ENCODE measurements at places on chromosomes 12 and 14. TPM values are rescaled to one million over a fixed set of nuclear protein-coding genes. Genes with fewer than 3 reads are reported as not detected.

Gene CCDC88C
- under 0.01 TPM for total RNA-seq

Gene PRDM4
- 28.9 TPM for total RNA-seq

Gene RAB15
- 3.5 TPM for total RNA-seq

Gene RASSF9
- 0.32 TPM for total RNA-seq

Gene CLEC1A
- not detected for total RNA-seq

Gene PLEK2
- 4.5 TPM for total RNA-seq

Gene PLEKHH1
- 0.43 TPM for total RNA-seq

Gene SUSD6
- 11.9 TPM for total RNA-seq

Gene CMKLR1
- total RNA-seq = 1.7 TPM

Gene SSPN
- total RNA-seq = 11.6 TPM

Gene CD163L1
- 11.0 TPM for total RNA-seq

Gene SOCS2
- total RNA-seq = 45.1 TPM

Gene PLA2G1B
- total RNA-seq = not detected

Gene MMP19
- total RNA-seq = 9.7 TPM

Gene DDN
- under 0.01 TPM for total RNA-seq

Gene RNF212B
- not detected for total RNA-seq

Gene LRP1-AS
- not detected for total RNA-seq

Gene SERPINA3
- not detected for total RNA-seq

Gene NOVA1
- 1.9 TPM for total RNA-seq

- DNase-seq = no peak
Observed at GRCh38 chr14:92520102-92521057, 6.8 kb downstream of the RIN3 start.

- peak; percentile 23 for DNase-seq
Observed at GRCh38 chr14:28867571-28867970, 101.0 kb downstream of the FOXG1 start.

GRCh38 chr14:74945852-74946658 is 9.3 kb downstream of the PGF start:
- DNase-seq = peak; percentile 62

GRCh38 chr14:63147018-63147417 is 57.2 kb upstream of the RHOJ start:
- DNase-seq = no peak

GRCh38 chr12:56723889-56724700 is 1.0 kb downstream of the NACA start:
- peak; percentile 93 for DNase-seq

- DNase-seq = peak; percentile 16
Observed at GRCh38 chr14:35229084-35229791, 62.9 kb upstream of the PSMA6 start.

GRCh38 chr14:105873870-105874512 is 347.6 kb downstream of the TMEM121 start:
- DNase-seq = no peak

DNA sequence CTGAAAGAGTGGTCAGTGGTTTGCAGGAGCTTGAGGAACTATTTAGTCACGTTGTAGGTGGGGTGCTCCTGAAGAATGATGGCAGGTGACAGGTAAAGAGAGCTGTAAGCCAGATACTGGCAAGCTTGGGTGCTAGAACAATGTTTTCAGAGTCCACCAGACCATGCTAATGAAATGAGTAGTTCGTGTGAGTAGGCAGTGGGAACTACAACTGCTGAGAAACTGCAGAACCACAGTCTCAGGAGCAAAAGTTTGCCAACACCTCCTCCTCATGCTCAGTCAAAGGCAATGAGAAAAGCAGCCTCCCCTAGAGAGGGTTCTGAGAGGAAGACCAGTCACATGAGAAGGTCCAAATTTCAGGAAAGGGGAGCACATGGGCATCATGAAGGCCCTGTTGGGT is 91.3 kb downstream of the PRKD1 start:
- DNase-seq = no peak

DNA sequence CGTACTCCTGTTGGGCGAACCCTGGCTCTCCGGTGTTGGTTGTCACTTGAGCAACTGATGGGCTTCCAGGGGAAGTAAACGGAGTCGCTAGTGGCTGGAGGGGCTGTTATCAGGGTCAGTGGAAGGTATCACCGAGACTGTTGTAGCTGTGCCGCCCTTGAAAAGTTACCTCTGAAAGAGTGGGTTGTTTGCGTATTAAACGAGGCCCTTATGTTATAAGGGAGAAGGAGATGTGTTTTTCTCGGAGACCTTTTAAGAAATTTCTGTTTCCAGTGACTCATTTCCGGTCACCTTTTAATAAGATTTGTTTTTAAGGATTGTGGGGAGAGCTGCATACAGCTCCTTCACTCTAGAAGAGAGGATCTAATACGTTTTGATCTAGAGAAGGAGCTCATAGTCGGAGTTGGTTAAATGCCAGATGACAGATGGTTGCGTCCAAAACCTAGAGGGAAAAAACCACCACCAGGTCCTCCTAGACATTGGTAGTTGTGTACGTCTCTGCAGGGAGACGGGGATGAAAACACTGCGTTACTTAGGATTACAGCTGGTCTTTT is 750 bp upstream of the DBX2 start:
- DNase-seq = peak; percentile 2

- DNase-seq = peak; percentile 57
Observed at GRCh38 chr12:9925705-9926393, 6.3 kb downstream of the CLEC2A start.

- peak; percentile 98 for DNase-seq
Observed at GRCh38 chr14:75242546-75243273, 35.9 kb upstream of the FOS start.

GRCh38 chr14:102507857-102508312 is 1.7 kb downstream of the ANKRD9 start:
- DNase-seq = no peak

GRCh38 chr12:96045566-96045965 is 10.2 kb upstream of the LTA4H start:
- no peak for DNase-seq

GRCh38 chr12:57752668-57753000 is 524 bp upstream of the CDK4 start:
- no peak for DNase-seq

DNA sequence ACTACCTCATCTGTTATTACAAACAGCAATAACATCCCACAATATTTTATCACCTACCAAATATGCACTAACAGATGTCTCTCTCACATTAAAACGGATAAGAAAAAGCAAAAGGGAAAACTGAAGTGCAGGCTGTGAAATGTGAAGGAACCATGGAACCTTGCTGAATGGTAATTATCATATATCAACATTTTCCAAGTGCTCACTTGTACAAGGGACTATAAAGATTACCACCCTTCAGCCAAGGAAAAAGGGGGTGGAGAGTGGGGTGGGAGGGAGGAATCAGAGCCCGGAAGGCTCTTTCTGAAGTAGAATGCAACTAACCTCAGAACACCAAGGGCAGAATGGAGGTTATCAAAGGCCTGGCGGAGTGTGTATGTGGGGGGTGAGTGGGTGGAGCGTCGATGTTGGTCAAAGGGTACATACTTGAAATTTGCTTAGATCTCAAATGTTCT is 1.2 kb downstream of the SNX6 start:
- DNase-seq = peak; percentile 49

- DNase-seq = no peak
Observed at GRCh38 chr12:28171356-28172060, 18.7 kb upstream of the CCDC91 start.

DNA sequence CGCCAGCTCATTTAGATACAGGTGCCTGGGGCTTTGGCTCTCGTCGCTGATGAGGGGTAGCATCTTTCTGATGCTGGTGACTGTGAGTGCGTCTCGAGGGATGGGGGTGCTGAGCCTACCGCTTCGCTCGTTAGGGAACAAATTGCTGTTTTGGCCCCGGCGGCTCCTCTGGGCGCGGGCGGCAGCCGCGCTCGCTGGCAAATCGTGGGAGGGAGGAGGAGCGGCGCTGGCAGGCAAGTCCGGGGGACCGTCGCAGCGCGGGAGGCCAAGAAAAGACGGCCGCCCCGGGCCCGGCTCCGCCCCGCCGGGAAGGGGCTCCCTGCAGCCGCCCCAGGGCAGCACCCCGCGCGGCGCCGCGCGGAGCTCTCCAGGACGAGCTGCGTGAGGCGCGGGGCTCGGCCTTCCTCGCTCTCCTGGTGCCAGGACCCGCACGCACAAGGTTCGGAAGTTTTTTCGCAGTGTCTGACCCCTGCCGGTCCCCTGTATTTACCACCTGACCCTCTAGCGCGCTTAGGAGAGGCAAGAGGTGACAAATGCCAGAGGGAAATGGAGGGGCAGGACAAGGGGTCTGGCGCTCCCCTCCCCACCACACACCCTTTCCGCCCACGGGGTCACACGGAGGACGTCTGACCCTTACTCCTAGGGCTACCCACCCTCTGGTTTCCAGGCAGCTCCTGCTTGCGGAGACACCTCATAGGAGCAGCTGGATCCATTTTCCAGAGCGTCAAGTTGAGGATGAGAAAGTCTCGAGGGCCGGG is 899 bp upstream of the KCNH3 start:
- no peak for DNase-seq

DNA sequence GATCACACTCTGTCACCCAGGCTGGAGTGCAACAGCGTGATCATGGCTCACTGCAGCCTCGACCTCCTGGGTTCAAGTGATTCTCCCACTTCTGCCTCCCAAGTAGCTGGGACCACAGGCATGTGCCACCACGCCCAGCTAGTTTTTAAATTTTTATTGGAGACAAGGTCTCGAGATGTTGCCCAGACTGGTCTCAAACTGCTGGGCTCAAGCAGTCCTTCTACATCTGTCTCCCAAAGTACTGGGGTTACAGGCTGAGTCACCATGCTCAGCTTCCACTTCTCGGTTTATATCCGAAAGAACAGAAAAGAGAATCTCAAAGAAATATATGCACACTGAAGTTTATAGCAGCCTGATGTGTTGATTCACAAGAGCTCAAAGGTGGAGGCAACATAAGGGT is 107.5 kb downstream of the SCARB1 start:
- peak; percentile 57 for DNase-seq

DNA sequence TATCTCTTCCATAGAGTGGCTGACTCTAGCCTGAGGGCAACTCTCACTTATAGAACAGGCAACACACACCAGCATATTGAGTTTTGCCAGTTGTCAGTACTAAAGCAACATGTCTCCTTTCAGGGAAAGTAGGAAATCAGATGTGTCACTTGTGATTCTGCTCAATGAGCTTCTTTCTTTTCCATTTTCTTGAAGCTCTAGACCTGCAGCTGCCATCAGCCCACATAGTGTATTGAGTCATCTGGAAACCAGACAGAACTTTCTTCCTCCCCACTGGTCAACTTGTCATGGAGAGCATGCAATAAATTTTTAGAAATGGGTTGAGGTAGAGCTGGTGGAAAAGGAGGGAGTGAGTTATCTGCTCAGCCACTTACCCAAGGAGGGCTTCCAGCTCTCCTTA is 209.0 kb upstream of the PLEKHG7 start:
- no peak for DNase-seq

- no peak for DNase-seq
Observed at GRCh38 chr14:58367296-58367695, 28.4 kb upstream of the TOMM20L start.

GRCh38 chr14:73237219-73237785 is at the start of gene PAPLN:
Gene PAPLN, plus strand, starts transcription at chr14:73237506. Its CDS starts 2,273 bp downstream, at chr14:73239779.
- no peak for DNase-seq

- no peak for DNase-seq
Observed at GRCh38 chr12:120094485-120094884, 22.1 kb downstream of the RAB35 start.

GRCh38 chr14:23449314-23449713 is 13.9 kb upstream of the MYH7 start:
- no peak for DNase-seq

DNA sequence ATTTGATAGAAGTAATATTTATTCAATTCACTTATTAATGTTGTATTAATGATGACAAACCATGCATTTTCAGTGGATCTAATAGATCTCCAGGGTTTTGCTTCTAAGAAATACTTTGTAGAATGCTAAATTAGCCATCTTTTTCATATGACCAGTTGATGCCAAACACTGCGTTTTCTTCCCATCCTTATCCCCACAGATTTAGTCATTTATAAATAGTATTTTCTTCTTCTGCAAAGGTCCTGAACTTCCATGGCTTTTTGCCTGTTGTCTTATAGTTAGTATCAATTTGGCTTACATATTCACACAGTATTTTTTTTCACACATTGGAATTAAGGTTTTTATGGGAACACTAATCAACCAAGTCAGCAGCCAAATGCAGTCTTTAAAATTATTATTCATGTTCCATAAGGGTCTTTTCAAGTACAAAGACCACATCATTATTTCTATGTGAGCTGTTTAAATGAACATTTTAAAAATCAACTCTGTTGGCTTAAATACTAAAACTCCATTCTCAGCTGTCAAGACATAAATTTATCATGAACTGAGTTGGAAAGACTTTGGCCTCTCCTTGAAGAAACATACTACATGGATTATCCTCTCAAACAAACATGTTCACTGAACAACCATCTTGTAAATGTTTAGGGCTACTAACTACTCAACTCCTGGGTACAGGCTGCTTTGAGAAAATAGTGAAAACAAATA is 1278.4 kb upstream of the FLRT2 start:
- DNase-seq = no peak

- DNase-seq = no peak
Observed at GRCh38 chr12:91377436-91377835, 194.8 kb upstream of the DCN start.

GRCh38 chr12:8123124-8123912 is at the start of gene CLEC4A:
Gene CLEC4A, plus strand, starts transcription at chr12:8123617. Its CDS starts 262 bp downstream, at chr12:8123879.
- DNase-seq = no peak

DNA sequence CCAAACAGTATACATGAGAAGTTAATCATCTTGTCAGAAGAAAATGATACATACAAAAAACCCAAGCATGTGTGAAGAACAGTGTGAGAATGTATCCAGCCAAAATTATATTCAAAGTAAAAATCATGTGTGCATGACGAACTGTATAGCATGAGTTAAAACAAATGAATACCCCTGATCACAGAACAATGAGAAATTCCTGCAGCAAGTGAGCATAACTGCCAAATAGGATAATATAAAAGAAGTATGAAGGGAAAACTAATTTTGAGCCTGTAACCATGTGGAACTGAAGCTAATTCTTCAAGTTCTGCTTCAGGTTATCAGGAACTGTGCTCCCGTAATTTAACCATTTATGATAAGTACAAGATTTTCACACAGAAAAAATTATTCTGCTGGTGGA is 56.5 kb upstream of the AMN1 start:
- DNase-seq = no peak

- DNase-seq = no peak
Observed at GRCh38 chr12:55929306-55929791, 1.6 kb upstream of the DGKA start.

DNA sequence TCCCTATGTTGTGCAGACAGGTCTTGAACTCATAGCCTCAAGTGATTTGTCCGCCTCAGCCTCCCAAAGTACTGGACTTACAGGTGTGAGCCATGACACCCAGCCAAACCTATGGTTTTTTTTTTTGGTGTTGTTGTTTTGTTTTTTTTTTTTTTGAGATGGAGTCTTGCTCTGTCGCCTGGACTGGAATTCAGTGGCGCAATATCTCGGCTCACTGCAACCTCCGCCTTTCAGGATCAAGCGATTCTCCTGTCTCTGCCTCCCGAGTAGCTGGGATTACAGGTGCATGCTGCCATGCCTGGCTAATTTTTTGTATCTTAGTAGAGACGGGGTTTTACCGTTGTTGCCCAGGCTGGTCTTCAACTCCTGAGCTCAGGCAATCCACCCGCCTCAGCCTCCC is 11.3 kb upstream of the RCOR1 start:
- DNase-seq = no peak

Data from fibroblast of villous mesenchyme (primary cell).